Hippocampal formation (tissue), 2 donors: ENCODE measurements at places on chromosomes 3 and 15.

GRCh38 chr3:25306705-25307104, 121.4 kb upstream of the RARB start:
- no peak for DNase-seq

DNA sequence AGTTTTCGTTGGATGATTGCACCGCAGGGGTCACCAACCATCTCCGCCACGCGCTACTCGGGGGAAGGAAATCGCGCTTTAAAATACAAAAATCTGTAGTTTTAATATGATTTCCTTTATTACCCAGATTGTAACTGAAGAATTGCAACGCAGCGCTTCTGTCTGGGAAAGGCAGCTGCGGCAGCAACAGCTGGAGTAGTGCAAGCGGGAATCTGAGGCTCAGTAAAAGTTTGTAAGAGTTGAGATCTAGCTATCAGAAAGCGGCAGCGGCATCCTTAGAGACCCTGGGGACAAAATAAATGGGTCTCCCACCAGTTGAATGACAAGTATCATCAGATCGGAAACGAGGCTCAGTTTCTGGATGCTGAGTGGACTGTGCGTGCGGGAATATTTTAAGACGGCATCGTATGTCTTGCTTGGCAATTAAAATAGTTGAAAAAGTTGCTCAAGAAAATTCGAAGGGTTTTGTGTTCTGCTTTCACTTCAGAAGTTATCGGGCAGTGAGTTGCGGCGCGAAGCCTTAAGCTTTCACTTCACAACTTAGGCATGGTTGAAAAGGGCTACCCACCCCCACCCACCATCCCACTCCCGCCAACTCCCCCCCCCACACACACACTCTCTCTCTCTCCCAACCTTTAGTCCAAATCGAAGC, 2.7 kb downstream of the MECOM start:
- DNase-seq = no peak

GRCh38 chr3:105527949-105528348, 161.2 kb downstream of the ALCAM start:
- no peak for DNase-seq

DNA sequence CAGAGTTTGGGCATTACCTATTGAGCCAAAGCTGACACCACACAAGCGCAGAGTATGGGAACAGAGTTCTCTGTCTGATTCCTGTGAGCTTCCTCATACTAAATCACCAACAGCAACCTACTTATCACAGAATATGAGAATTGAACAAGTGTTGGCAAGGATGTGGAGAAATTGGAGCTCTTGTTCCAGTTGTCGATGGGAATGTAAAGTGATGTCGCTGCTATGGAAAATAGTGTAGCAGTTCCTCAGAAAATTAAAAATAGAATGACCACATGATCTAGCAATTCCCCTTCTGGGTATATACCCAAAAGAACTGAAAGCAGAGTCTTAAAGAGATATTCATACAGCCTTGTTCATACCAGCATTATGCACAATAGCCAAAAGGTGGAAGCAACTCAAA, 33.4 kb downstream of the CD86 start:
- DNase-seq = no peak

DNA sequence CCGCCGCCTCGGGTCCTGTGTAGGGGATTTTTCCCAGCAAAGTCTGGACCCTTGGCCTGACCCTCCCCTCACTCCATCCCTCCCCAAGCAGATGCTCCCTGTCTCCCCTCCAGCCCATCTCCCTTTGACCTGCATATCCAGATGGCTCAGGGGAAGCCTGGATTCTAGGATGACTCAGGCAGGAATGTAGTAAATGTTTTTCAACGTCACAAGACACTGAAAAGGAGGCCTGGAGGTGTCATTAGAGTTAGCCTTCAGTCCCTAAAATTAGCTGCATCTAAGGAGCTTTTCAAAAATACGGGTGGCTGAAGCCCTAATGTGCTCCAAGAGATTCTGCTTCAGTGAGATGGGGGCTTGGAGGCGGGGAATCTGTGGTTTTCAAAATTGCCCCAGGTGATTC, 7.2 kb downstream of the ACAN start:
- DNase-seq = no peak

GRCh38 chr3:195696632-195697278, 24.0 kb upstream of the MUC20 start:
- no peak for DNase-seq

DNA sequence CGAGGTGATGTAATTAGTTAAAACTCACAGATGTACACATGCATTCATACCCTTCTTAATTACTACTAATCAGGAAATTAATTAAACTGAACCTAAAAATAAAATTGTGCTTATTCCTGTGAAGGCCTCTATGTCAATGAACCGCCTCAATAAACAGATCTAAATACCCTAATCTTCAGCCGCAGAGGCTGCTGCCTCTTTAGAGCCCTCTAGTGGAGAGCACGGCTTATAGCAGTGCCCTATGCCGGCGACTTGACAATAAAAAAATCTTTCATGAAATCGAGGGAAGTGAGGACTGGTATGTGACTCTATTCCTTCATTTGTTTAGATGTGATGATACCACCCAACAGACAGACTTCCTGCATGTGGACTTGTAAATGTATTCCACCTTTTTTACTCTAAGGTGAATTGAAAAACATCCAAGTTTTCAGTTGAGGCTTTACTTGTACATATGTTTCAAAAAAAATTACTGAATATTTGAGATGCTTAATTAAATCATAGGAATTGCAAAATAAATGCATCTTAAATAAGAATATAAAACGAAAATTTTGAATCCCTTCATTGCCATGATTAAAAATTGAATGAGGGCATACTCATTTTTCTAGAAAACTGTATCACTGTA, 8.3 kb upstream of the EPHA3 start:
- DNase-seq = peak; percentile 56

GRCh38 chr3:184553385-184553784, 8.2 kb upstream of the EPHB3 start:
- peak; percentile 38 for DNase-seq

DNA sequence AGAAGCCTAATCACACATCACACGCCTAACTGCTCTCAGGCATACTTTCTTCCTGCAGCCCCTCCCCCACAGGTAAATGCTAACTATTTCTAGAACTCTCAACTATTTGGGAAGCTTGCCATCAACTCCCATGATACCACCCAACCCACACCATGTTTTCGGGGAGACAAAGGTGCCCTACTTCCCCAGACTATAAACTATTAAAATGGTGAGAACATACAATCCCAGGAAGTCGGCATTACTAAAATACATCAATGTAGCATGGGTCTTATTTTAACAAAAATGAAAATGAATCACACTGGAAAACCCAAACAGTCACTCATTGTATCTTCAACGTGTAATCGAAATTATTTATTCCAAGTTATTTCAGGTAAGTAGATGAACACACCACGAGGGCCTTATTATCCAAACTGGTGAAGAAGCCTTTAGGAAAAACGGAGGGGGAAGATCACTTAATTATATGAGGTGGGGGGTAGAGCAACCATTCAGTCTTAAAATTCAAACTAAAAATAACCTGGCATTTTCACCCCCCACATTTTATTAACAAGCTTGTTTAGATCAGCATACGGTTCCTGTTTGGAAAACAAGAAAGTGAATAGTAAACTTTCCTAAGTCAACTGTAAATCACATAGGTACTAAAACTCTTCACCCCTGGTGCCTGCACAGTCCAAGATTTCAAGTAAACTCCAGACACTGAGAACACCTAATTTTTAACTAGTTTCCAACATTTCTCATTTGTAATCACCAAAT, 1.9 kb downstream of the TBL1XR1 start:
- no peak for DNase-seq

- DNase-seq = no peak
Observed at GRCh38 chr3:23831517-23832394, 26.0 kb downstream of the UBE2E1 start.

- DNase-seq = no peak
Observed at GRCh38 chr3:196344663-196345062, 6.5 kb upstream of the TM4SF19 start.

- no peak for DNase-seq
Observed at GRCh38 chr3:127744875-127745274, 72.1 kb downstream of the ABTB1 start.

DNA sequence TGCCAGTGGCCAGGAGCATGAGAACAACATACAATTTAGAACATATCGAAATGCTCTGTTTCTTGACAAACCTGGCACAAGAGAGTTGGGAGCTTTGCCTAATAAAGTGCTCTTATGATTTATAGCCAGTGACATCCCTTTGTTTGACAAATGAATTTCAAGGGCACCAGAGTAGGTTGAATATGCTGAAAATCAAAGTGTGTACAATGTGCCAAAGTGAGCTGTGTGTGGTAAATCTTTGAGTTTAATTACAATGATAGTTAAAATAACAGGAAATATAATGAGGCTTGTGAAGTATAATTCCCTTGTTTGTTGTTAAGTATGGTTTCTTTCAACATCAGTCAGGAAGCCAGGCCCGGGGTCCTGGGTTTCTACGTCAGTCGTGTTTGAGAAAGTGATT, 211.9 kb downstream of the EBLN2 start:
- no peak for DNase-seq

GRCh38 chr3:98744283-98744682, 18.9 kb upstream of the ST3GAL6 start:
- no peak for DNase-seq

DNA sequence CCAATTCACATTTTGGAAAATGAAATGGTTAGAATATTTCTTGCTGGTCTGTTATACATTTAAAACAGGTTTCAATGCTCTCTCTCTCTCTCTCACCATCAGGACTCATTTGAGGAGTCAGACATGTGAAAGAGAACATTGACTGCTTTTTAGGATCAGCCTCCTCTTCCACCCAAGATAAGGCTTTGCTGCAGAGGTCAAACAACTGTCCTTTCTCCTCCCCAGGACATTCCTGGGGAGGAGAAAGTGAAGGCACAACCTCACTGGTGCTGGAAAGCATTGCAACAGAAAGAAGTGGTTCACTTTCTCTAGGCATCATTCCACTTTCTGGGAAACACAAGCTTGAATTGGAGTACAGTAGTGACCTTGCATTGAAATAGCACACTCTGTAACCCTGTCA, 409.1 kb upstream of the NR2F2 start:
- no peak for DNase-seq

DNA sequence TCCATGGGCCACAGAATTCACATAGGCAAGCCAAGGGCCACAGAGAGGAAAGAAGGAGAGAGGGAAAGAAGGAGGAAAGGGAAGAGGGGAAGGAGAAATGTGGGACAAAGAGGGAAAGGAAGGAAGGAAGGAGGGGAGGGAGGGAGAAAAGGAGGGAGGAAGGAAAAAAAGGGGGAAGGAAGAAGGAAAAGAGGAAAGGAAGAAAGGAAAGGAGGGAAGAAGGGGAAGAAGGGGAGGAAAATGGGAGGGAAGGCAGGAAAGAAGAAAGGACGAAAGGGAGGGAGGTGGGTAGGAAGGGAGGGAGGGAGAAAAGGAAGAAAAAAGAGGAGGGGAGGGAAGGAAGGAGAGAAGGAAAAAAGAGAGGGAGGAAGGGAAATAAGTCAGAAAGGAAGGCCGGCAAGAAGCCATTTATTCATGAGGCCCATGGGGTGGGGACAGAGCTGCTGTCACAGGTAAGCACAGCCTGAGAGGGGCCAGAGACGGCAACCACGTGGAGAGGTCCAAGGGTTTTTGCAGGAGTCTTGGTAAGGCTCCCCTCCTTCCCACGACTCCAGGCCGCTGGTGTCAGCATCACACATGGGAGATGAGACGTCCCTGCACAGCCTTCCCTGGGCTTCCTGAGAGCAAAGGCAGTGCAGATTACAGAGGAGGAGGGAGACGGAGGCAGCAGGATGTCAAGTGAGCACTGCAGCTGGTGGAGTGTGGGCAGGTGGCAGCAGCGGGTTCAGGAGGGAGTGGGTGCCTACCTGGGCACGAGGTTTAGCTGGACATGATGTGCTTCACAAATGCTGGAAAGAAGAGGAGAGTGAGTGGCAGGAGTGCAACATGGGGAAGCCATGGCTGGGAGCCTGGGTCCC, 5.5 kb downstream of the MYL3 start:
- DNase-seq = no peak

GRCh38 chr3:194443901-194444300, 42.9 kb downstream of the ATP13A3 start:
- DNase-seq = no peak

GRCh38 chr3:184873141-184873540, 61.2 kb downstream of the VPS8 start:
- no peak for DNase-seq

DNA sequence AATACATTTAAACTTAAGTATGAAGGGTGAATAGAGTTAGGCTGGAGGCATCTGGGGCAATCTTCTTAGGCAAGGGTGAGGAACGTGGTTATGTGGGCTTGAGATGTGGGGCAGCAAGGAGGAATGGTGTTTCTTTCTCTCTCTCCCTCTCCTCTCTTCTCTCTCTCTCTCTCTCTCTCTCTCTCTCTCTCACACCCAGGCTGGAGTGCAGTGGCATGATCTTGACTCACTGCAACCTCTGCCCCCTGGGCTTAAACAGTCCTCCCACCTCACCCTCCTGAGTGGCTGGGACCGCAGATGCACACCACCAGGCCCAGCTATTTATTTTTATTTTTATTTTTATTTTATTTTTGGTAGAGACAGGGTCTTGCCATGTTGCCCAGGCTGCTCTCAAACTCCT, 4.0 kb upstream of the MGA start:
- no peak for DNase-seq

DNA sequence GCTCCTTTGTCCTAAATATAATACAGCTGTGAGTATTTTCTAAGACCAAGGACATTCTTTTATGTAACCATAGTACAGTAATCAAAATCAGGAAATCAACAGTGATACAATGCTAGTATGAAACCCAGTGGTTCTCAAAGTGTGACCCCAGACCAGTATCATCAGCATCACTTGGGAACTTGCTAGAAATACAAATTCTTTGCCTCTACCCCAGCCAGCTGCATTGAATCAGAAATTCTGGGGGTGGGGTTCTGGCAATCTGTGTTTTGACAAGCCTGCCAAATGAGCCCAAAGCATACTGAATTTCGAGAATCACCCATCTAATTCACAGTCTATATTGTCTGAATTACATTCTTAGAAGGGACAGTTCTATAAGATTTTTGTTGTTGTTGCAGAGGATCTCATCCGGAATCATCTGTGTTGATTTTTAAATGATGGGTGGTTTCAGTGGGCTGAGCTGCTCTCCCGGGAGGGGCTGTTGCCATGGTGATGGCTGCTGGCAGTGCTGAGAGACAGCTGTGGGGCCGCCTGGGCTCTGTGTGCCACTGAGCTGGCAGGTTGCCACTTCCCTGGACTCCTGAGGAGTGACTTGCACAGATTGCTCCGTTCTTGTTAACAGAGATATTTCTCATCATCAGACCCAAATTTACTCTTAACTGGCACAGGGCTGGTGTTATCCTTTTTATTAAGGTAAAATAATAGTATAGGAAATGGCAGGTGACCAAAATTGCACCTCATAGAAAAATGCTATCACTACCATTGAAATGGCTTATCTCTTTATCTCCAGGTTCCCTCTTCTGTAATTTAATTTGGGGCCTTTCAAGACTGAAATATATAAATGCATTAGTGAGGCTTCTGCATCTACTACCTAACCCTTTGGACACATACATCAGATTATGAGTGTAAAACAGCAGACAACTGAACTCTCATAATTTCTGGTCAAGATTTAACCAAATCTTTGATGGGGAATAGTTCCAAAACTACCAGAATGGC, 56.5 kb downstream of the NEK11 start:
- peak; percentile 89 for DNase-seq
